ENCODE measurements at places on chromosomes 6 and 20.

DNA sequence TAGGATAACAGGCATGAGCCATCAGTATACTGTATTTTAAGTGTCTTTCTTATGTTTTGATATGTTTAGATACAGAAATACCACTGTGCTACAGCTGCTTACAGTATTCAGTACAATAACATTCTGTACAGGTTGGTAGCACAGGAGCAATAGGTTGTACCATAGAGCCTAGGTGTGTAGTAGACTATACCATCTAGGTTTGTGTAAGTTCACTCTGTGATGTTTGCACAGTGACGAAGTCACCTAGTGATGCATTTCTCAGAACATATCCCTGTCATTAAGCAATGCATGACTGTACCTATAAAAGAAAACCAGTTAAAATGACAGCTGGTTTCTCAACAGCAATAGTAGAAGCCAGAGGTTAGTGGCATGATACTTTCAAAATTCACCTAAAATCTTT lies 3.0 kb upstream of the ZBTB24 start:
- no peak for DNase-seq

- DNase-seq: no peak
These were observed 89.5 kb upstream of the AKIRIN2 start for GRCh38 chr6:87791485-87791884.

GRCh38 chr6:121760745-121761144 lies 325.3 kb downstream of the GJA1 start:
- DNase-seq: peak; percentile 47

- no peak for DNase-seq
These were observed 643 bp downstream of the SLA2 start for GRCh38 chr20:36645353-36645752.

DNA sequence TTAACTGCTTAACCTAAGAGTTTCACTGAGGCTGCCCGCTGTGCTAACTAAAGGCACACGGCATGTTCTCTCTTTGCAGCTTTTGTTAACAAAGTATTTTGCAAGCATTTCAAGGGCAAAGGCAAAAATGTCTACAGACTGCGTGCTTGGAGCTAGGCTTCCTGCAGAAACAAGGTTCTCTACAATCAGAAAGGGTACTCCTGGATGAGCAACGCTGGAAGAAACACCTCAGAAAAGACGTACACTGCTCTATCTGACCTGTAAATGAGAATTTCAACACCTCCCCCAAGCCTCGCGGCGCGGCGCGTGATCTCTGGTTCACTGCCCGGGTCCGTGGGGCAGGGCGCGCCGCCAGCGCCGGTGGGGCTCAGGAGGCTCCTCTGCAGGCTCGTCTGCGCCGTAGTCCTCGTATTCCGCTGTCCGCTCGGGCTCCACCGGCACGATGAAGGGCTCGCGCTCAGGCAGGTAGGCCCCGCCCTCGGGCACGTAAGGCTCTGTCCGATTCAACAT lies 120.9 kb downstream of the COL12A1 start:
- peak; percentile 67 for DNase-seq

- DNase-seq: no peak
These were observed 36.6 kb downstream of the HBS1L start for GRCh38 chr6:135018052-135018451.

DNA sequence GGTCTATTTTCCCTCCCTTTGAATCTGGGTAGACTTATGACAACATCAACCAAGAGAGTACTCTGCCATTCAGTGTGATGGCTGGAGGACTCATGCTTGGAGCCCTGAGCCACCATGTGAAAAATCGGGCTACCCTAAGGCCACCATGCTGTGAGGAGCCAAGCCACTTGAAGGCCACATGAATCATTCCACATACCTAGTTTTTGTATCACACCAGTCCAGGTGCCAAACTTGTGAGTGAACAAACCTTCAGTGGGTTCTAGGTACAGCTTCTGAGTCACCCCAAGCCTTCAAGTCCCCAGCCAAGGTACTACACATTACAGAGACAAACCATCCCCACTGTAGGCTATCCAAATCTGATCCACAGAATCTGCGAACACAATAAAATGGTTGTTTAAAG lies 37.4 kb upstream of the E2F3 start:
- DNase-seq: no peak

DNA sequence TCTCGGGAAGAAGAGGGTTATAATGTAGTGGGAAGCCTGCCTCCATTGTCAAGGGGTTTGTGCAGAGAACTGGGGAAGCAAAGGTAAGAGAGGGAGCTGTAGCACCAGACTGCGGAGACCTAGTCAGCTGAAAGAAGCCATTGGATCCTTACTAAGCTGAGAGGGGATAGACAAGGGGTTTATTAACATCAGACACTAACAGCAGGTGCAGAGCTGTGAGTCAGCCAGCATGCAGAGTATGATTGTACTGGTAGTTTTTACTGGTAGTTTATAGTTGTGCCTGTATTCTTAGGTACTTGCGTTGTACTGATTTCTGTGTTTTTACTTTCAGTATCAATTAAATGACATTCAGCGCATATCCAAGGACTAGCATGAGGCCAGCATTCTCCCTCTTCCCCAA lies 17.8 kb upstream of the COL19A1 start:
- no peak for DNase-seq

DNA sequence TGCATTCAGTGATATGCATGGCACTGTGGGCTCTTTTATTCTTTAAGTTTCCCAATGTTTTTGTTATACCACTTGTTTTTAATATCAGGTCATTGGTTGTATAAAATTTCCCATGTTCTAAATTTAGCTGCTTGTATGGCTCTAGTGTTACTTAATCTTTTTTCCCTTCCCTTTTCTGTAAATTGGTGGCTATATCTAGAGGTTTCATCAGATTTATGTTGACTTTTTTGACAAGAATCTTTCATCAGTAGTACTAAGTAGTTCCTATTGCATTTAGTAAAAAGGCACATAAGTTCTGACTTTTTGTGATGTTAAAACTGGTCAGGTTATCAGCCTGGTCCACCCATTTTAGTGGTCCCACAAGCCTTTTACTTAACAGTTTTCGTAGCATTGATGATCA lies 51.1 kb downstream of the MMS22L start:
- no peak for DNase-seq

DNA sequence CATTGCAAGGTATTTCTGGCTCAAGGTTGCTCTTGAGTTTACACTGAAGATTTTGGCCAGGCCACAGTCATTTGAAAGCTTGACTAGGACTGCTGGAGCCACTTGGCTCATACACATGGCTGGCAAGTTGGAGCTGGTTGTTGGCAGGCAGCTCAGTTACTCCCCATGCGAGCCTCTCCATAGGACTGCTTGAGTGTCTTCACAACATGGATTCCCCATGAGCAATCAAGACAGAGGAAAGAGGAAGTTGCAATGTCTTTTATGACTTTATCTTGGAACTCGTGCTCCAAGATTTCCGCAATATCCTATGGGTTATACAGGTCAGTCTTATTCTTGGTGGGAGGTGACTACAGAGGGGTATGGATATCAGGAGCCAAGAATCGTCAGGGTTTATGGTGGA lies 1.4 kb upstream of the MANBAL start:
- DNase-seq: no peak

DNA sequence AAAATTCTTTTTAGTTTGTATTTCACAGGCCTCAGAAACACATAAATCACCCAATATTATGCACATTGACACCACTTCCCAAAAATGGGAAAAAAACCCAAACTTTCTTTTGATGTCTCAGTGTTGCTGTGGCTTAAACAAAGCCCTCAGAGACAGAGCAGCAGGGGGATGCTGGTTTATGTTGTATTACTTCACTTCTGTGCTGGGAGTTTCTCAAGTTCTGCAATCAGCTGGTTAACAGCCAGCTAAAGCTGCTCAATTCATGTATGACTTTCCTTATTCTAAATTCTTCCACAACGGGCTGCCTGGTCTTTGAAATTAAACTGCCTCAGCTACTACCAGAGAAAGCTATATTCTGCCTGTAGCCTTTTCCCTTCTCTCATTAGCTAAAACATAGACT lies 5.6 kb downstream of the FILIP1 start:
- DNase-seq: no peak

DNA sequence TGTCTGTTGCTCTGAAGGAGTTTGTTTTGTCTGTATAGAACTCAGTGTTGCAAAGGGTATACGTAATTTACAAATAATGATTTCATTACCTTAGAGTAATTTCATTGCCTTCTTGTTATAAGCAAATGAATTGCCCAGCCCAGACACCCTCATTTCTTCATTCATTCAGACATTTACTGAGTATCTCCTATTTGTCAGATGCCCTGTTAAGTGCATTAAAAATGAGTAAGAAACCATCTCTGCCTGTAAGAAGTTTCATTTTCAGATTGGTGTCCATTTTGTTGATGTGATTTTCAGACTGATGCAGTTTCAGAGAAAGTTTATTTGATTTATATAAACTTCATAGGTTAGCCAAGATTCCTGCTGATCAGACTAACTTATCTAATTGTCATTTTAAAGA lies 429.3 kb downstream of the PHF3 start:
- DNase-seq: no peak

DNA sequence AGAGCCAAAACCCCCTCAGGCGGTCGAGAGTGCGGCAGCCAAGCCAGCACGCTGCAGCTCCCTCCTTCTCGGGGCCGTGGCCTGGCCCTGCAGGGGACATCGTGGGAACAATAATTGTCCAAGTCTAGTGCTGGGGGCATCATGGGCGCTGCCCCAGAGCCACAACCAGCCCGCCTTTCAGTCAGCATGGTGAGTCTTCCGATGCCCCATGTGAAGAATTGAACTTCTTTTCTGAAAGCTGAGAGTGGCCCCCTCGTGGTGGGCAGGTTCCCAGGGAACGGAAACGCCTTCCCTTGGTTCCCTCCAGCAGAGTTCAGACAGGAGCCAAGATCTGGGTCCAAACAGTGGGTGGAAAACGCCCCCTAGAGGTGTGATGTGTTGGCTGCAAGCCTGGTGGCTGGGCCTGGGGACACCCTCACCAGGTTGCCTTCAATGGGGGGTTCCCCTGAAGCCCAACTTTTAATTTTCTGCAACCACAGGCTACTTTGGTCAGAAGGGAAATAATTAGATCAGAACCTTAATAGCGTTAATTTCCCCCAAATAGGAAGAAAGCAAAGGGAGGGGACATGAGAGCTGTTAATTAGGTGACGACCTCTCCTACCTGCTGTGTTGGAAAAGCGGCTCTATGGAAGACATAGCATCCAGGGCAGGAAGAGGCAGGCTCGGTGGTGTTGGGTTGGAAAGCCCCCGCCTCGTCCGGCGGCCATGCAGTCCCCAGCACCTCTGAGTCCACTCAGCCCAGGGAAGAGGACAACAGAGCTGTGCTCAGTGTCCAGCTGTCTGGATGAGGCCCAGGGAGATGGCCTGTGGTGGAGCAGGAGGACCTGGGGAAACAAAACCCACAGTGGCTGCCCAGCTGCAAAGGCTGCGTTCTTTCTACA lies 4.7 kb upstream of the MRGBP start:
- DNase-seq: peak; percentile 92
